ENCODE measurements at places on chromosomes 13 and 19. TPM values are rescaled to one million over a fixed set of nuclear protein-coding genes. Genes with fewer than 3 reads are reported as not detected.

Gene NOVA2
- 4.2 TPM for total RNA-seq

Gene NUFIP1
- total RNA-seq = 3.0 TPM

Gene FGF21
- not detected for total RNA-seq

Gene MBD3L3
- total RNA-seq = not detected

Gene SRRM5
- 0.10 TPM for total RNA-seq

Gene C19orf47
- 96.5 TPM for total RNA-seq

Gene S1PR5
- total RNA-seq = 0.21 TPM

Gene SOHLH2
- total RNA-seq = not detected

Gene KLK3
- not detected for total RNA-seq

Gene KLK15
- total RNA-seq = not detected

DNA sequence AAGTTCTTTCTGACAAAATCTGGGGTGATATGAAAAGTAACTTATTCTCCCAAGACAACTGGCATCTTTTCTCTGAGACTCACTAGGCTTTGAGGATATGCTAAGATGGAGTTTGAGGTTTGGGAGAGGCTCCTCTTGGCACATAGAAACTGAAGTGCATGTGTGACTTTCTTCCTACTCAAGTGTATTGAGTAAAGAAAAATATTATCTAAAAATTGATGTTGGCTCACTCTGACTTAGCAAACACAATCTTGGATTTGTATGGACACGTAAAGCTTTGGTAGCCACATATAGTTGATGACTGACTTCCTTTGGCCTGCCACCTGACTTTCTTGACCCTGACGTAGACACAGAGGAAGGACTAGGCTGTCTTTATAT is 71.1 kb upstream of the KLF12 start:
- DNase-seq = no peak

- peak; percentile 21 for DNase-seq
These were observed 29.9 kb downstream of the CEBPG start for GRCh38 chr19:33403221-33403972.

GRCh38 chr13:32882691-32883090 is 133.5 kb upstream of the KL start:
- no peak for DNase-seq

DNA sequence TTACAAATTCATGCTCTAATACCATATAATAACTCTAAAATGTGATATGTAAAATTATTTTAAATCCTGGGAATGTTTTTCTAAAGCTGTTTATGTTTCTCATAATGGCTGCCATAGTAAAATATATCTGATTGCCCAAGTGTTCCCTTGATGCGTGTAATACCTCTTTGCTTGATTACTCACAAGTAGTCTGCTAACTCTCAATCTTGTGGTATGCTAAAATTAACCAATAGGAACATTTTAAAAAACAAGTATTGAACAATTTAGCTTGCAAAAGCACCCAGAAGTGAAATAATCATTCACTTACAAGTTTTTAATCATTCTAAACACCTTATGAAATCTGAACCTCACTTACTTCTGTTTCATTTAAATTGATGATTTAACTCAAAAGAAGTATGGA is 386.0 kb upstream of the ATXN8OS start:
- no peak for DNase-seq

DNA sequence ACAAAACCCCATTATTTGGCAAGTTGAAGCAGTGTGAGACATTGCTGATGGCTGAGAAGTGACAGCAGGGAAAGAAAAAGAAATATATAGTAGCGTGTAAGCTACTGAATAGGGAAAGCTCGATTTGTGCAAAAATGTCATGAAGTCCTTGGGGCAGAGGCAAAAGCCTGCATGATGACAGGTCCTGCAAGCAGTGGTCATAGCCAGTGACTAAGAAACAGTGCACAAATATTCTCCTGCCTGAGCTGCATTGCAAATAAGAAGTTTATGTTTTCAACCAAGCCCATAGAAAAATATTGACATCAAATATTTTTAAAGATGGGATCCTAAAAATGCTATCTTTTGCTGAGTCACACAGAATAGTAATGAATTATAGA is 270.0 kb downstream of the SLITRK6 start:
- DNase-seq = no peak

DNA sequence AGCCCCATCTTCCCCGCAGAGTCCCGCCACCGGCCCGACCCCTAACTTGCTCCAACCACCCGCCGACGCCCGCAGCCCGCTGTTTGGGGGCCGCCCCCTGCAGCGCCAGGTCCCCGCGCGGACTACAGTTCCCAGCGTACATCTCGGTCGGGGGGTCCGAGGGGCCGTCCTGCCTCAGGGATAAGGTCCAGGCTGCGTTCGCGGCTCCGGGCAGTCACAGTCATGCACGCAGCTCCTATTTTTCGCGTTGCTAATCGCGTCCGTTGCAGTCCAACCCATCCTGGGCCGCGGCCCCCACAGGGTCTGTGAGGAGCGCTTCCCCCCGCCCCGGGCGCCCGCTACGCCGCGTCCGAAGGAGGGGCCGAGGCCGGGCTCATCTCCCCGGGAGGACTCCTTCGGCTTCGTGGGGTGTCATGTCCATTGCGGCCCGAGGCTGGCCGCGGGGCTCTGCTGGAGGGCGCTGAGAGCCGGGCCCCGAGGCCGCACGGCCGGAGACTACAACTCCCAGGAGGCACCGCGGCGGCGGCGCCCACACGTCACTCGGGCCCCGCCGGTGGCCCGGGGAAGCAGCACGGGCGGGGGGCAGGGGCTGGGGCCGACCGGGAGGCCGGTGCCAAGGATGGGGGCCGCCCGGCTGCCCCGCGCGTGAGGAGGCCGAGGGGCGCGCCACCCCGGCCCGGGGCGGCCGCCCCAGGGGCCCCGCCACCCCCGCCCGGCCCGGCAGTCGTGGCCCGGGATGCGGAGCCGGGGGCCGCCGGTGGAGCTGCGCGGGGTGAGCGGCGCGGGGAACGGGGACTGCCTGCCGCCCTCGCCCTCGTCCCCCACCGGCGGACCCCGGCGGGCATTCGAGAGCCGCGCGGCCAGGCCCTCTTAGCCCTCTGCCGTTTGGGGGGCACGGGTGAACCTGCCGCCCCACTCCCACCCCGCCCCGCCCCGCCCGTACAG is at the start of gene MAP3K10:
Gene MAP3K10 (plus strand): TSS at position 536 of the 945 bp plus-strand sequence. CDS start 606 bp downstream, outside the sequence.
- DNase-seq = peak; percentile 84

- DNase-seq = no peak
These were observed 69.3 kb downstream of the CHST8 start for GRCh38 chr19:33691030-33691427.

- peak; percentile 68 for DNase-seq
These were observed 25.3 kb downstream of the CAPN12 start for GRCh38 chr19:38718747-38719543.

- no peak for DNase-seq
These were observed 60.2 kb downstream of the ESD start for GRCh38 chr13:46736541-46737310.

- DNase-seq = no peak
These were observed 70.7 kb downstream of the SPACA7 start for GRCh38 chr13:112446867-112447266.

DNA sequence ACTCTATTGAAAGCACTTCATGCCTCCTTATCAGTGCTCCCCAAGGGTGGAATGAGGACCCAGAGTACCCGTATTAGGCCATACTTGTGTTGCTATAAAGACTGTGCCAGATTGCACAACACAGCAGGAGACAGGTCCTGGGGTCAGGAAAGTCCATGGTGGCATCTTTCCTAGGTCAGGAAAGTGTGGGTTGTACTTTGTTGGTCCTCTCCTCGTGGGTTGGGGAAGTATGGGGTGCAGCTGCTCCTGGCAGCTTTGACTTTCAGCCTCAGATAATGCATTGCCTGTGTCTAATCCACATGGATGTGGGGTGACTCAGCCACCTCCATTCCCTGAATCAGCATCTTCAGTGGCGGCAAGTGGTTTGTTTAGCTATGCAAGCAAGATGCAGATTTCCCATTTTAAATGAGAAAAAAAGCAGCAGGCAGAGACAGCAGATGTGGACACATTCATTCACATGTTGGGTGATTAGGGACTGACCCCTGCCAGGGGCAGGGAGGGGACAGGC is 8.4 kb upstream of the CYP2B6 start:
- DNase-seq = no peak

GRCh38 chr19:46828484-46828883 is 22.2 kb downstream of the AP2S1 start:
- no peak for DNase-seq

DNA sequence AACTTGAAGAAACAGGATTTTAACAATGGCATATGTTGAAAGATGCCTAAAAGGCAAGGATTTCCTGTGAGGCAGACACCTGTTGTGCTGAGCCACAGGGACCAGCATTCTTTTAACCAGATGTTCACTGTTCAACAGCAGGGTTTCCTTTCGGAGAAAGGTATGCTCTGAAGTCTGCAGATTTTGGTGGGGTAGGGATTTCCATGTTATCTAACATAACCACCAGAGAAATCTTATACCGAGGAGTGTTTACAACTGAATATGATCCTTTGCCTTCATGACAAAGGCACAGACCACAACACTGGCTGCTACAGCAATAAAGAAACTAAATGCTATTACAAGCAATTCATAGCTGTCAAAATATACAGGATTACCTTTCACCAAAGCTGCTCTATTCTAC is 48.1 kb downstream of the MPHOSPH8 start:
- no peak for DNase-seq

- DNase-seq = no peak
These were observed 8.3 kb downstream of the IRS2 start for GRCh38 chr13:109778102-109778542.

DNA sequence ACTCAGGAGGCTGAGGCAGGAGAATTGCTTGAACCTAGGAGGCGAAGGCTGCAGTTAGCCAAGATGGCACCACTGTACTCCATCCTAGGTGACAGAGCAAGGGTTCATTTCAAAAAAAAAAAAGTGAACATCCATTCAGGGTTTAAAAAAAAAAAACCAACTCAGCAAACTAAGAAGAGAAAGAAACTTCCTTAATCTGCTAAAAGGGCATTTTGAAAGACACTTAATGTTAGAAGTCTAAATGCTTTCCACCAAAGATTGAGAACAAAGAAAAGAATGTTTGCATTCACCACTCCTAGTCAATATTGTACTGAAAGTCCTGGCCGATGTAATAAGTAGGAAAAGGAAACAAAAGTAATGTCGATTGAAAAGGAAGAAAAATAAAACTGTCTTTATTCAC is 7.1 kb upstream of the PSMC4 start:
- no peak for DNase-seq

- DNase-seq = peak; percentile 73
These were observed 119.3 kb downstream of the COL4A1 start for GRCh38 chr13:110187641-110188161.

DNA sequence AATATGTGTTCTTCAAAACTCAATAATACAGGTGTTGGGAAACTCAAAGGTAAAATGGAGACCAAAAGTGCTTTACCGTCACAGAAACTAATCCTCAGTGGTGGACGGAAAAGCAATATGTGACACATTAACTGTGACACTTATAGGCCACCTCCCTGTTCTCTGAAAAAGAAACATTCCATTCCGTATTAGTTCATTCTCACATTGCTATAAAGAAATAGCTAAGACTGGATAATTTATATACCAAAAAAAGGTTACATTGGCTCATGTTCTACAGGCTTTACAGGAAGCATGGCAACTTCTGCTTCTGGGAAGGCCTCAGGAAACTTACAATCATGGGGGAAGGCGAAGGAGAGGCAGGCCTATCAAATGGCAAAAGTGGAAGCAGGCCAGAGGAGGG is 435.3 kb upstream of the HTR2A start:
- DNase-seq = no peak

DNA sequence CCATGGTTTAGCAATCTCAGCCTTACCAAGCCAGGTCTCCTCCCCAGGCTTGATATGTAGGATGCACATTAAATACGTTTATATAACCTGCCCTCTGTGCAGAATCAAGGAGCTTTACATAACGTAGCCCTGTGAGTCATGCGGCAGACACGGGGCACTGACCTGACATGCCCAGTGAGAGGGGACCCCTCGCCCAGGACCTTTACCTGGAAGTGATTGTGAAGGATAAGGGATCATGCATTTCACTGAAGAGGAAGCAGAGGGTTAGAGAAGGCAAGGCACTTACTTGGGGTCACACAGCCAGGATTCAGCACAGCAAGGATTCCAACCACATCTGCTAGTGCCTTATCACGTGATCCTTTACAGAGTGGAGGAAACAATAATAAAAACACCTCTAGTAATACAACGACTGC is 18.9 kb upstream of the FOSB start:
- DNase-seq = no peak

DNA sequence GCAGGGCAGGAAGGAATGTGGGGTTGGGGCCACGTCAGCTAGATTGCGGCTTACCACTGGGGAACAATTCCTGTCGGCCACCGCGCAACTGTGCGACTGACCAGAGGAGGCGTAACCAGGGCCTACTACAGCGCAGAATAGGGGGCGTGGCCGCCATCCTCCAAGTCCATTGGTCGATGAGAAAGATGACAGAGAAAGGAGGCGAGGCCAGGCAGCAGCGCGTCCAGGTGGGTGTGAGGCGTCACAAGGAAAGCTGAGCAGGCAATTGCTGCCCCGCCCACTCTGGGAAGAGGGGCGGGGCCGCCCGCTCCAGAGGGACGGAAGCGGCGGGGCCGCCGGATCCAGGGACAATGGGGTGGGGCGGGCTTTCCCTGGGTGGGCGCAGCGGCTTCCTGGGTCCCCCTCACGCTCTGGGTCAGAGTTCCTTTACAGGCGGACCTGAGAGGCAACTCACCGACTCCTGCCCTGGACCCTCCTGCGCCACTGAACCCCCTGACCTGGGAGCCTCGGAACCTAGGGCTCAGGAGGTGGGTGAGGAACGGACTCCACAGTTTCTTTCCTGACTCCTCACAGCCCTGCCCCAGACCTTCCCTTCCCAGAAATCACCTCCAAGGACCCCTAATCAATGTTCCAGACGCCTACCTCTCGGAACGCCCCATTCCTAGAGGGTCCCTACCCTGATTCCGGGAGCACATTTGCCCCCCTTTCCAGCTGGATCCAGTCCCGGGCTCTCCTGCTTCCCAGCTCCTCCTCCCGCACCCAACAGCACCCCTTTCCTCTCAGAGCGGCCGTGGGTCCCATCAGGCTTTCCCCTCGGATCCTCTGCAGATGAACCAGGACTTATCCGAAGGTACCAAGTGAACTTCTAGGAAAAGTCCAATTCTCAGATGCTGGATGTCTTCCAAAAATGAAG is 101.5 kb upstream of the ZNF492 start:
- DNase-seq = peak; percentile 88

GRCh38 chr13:41649659-41650058 is 192.3 kb downstream of the RGCC start:
- no peak for DNase-seq

DNA sequence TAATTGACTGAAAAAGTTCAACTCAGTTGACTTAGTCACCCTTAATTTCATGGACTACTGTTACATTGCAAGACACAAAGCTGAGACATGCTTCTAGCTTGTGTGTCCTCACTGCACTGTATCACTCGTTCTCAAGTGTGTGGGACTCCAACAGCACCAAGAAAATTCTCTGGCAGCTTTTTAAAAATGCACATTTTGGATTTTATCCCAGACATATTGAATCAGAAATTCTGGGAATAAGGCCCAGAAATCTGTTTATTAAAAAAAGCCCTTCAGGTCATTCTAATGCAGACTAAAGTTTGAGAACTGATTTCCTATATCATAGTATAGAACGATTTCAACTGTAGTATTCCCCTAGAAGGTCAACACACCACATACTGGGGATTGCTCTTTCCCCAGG is 1485.3 kb downstream of the PCDH9 start:
- no peak for DNase-seq
